ENCODE measurements at places on chromosomes 7 and 10.

GRCh38 chr7:55250313-55250712 is 114.8 kb upstream of the LANCL2 start:
- no peak for DNase-seq

DNA sequence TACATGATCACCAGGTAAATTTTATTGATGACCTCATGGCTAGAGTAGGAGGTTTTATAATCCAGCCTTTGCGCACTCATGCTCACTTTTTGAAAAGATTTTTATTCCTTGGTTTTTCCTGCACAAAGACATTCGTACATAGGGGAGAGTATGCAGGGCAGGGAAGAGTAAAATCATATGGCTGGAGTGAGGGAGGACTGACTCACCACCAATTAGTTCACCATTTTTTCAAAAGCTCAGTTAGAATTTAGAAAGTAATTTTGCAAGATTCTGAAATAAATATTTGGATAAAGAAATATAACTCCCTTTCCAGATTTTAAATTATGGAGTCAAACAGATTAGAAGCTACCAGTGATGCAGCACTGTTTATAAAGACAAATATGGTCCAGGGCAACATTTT is 111.9 kb downstream of the SEMA3D start:
- no peak for DNase-seq

DNA sequence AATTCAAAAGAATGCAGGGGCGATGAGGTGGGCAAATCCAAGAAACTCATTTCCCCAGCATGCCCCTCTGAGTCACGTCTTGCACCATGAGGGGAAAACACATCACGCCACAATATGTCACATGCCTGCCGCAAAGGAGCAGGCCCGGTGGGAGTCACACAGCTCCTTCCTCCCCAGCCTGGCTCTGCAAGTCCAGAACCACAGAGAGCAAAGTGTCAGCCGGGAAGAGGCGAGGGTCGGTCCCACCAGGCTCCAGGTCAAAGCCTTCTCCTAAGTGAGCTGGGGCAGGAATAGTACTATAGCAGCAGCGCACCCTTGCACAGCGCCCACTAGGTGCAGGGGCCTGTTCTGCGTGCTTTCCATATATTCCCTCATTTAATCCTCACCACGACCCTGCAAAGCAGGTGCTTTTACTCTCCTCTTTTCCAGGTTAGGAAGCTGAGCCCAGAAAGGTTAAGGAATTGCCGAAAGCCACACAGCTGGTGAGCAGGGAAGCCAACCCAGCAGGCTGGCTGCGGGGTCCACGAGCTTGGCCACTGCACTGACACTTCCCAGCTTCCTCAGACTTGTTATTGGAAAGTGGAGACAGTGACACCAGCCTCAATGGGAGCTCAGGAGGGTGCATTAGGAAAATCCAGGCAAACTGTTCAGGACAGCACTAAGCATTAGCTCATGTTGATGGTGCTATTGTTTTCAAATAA is 94.0 kb upstream of the ZMIZ1 start:
- DNase-seq = peak; percentile 48

DNA sequence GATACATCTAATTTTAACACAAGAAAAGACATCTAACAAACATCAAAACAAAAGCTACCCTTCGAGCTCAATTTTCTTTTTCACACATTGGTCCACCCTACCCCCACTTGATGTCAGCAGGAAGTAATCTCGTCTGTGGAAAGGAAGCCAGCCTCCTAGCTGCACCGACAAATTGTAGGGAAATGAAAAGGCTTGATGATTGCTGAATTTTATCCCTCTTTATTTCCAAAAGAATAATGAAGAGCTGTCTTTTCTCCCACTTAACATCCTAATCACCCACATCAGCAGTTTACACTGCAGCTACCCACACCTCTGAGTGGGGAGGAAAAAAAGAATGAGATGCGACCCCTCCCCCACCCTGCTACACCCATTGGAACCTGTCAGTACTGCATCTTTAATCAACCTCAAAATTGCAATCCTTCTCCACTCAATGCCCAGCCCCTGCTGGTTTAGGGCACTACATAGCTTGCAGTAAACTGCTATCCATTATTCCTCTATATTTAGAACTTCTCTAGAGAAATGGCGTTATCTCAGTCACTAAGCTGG is 10.6 kb upstream of the CPVL start:
- no peak for DNase-seq

- no peak for DNase-seq
Observed at GRCh38 chr7:70833726-70834125, 298.2 kb upstream of the GALNT17 start.

GRCh38 chr10:123458933-123459332 is 207.2 kb upstream of the GPR26 start:
- no peak for DNase-seq

DNA sequence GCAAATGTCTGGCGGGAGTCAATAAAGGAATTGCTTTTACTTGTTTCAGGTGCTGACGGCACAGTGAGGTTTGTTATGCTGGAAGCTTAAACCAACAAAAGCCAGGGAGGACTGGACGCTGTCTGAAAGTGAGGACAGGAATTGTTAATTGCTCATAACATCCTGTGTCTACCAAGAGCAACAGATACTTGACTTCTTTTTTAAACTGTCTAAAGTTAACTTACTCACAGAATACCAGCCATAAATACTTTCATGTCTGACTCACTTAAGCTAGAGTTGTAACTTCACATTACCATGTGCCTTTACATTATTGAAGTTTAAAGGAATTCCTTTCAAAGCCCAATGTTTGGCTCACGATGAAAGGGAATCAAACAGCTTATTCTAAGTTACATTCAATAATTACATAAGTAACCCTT is 252.7 kb upstream of the SHH start:
- DNase-seq = no peak

GRCh38 chr10:119441921-119442757 is 100.4 kb downstream of the RGS10 start:
- no peak for DNase-seq

- no peak for DNase-seq
Observed at GRCh38 chr7:154987571-154987970, 15.4 kb downstream of the PAXIP1 start.

DNA sequence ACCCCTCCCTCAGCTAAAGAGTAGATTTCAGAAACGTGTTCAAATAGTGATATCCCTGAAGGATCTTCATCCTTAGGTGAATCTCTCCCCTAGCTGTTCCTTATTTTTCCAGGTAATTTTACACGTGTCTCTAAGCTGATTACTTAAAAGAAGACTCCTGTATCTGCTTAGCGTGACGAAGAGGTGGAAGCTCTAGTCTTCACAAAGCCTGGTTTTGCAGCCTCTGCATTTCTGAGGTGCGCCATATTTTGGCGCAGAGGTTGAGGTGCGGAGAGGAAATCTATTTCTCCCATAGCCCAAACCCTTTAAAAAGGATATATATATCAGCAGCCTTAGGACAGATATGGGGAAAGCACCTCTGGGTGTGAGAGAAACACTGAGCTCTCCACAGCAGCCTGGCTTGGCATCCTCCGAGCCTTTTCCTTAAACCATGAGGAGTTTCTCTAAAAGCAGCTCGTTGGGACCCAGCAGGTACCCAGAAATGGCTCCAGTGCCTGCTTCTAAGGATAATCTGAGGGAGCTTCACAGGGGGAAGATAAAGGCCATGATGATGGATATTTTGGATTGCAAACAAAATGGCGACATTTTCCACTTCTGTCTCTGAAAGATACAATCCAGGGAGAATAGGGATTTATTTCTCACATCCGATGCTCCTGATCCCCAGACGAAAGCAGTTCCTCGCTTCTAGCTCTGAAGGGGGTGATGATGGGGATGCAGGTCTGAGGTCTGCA is 3.0 kb upstream of the HOXA2 start:
- DNase-seq = no peak

DNA sequence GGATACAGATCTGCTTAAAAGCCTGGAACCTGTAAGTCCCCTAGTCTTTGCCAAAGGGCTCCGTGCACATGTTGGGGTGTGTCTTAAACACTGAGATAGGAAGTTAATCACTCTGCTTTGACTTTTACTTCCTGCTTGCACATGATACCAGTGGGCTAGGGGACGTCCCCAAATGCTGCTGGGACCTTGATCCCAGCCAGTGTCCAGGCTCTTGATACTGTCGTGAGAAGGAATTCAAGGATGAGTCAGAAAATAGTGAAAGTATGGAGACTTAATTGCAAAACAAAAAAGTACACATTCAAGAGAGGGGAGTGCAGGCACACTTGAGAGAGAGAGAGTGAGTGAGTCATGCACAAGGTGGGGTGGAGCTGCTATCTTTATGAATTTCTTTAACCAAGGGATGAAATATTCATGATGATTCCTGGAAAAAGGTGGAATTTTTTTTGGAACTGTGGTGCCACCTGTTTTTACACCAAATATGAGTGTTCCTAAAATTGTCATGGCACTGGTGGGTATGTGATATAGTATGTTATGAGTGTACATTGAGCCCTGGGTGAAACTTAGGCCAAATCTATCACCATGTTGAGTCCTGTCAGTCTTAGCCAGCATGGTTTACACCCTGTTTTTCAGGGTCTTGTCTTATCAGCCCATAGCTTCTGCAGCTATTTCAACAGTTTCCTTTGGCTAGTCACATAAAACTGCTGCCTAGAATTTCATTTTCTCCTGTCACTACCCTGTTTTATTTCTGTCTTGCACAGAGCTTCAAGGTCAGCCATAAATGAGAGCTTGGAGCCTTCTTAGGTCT is 88.3 kb upstream of the CYP26C1 start:
- DNase-seq = no peak

GRCh38 chr10:43671659-43672531 is 23.2 kb upstream of the ZNF32 start:
- peak; percentile 60 for DNase-seq

DNA sequence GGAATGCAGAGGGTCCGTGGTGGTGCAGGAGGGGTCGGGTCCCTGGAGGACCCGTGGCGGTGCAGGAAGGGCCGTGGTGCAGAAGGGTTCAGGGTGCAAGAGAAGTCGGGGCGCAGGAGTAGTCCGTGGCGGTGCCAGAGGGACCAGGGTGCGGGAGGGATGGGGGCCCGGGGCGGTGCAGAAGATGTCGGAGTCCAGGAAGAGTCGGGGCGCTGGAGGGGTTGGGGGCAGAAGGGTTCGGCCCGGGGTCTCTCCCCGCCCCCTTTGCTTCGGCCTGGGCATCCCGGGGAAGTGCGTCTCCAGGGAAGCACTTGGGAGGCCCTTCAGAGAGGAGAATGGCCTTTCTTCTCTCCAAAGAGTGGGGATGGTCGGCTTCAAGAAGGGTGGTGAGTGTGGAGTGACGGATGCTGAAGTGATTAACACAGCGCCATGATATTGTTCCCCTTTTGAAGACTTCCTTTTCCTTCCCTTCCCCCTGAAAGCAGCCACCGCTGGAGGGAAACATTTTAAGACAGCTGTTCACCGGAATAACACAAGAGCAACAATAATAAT is 997 bp downstream of the WDR37 start:
- no peak for DNase-seq

DNA sequence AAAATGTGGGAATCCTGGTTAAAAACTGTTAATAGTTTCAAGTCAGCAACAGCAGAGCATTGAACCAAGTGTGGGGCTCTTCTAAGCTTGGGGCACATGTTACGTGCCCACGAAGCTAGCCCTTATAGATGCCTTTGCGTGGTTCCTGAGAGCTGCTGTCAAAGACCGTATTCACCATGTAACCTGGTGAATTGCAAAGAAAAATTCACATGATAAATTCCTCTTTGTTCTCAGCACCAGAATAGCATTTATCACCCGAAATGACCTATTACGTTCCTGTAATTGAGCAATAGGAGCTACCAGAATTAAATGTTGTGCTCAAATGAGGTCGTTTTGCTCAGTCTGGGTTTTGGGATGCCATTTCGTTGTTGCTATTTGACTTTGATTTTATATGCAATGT is 202.6 kb upstream of the PRPS1L1 start:
- DNase-seq = no peak

- DNase-seq = no peak
Observed at GRCh38 chr10:102710609-102711008, 3.6 kb downstream of the ARL3 start.

GRCh38 chr10:78212060-78212785 is 178.6 kb downstream of the RPS24 start:
- no peak for DNase-seq

GRCh38 chr10:24751716-24752115 is 28.0 kb upstream of the ARHGAP21 start:
- DNase-seq = no peak

DNA sequence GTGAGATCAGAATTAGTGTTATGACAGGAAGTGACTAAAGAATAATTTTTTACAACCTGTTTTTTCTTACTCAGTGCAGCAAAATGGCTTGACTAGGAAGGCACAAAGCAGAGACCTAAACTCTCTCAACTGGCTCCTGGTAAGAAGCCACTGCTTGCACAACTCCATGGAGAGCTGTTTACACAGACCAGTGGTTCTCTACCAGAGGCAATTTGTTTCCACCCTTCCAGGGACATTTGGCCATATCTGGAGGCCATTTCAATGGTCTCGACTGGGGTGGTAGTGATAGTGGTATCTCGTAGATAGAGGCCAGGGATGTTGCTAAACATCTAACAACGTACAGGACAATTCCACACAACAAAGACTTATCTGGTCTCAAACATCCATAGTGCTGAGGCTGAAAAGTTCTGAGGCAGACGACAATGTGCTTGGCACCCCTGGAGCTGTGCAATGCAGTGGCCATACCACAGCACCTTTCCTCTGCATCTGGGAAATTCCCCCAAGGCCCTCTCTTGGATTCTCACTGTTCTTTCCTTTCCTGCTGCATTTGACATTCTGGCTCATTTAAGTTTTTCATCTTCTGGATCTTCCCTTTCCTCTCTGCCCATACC is 105.4 kb upstream of the LAMB4 start:
- no peak for DNase-seq

DNA sequence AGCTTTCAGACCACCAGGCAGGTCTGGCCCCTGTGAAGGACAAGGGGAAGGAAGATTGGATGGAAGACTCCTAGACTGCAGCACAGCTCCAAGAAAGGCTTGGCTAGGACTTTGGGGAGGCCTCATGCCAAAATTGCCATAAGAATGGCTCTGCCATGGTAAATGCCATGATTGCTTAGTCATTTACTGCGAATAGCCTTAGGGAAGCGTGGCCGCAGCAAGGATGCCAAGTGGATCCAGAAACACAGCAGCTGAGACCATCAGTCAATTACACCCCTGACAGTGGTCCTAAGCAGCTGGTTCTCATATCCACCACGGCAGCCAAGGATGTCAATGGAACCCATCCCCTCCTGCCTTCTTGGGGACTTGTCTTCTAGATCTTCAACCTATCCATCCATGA is 88.2 kb upstream of the AUTS2 start:
- no peak for DNase-seq

Measured in CD4-positive, alpha-beta T cell treated with Interleukin-6 at 100 ng/mL for 8 hours (primary cell).